ENCODE measurements at places on chromosomes 6 and 20.

GRCh38 chr6:86937219-86938079, at the start of gene HTR1E:
Gene HTR1E, plus strand, starts transcription at chr6:86937528. Its CDS starts 77,807 bp downstream, at chr6:87015335.
- no peak for DNase-seq

- peak; percentile 65 for DNase-seq
These were observed 1.1 kb upstream of the BEND3 start for GRCh38 chr6:107116328-107116892.

GRCh38 chr6:7137335-7138045, 29.7 kb downstream of the RREB1 start:
- peak; percentile 32 for DNase-seq

DNA sequence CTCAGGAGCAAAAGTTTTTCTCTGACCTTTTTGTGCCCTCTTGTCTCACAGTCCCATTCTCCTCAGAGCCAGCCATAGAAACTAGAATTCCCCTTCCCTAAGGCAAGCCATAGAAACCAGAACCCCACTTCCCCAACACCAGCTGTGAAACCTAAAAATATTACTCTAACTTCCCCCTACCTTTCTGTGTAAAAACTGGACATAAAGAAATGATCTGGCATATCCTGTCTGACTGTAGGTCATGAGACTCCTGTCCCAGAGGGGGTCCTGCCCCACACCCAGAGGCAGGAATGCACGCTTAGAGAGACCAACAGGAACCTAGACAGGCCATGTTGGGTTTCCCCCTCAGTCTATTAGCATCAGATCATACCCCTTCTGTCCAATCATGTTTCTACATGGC, 140.6 kb upstream of the SLC22A16 start:
- no peak for DNase-seq

DNA sequence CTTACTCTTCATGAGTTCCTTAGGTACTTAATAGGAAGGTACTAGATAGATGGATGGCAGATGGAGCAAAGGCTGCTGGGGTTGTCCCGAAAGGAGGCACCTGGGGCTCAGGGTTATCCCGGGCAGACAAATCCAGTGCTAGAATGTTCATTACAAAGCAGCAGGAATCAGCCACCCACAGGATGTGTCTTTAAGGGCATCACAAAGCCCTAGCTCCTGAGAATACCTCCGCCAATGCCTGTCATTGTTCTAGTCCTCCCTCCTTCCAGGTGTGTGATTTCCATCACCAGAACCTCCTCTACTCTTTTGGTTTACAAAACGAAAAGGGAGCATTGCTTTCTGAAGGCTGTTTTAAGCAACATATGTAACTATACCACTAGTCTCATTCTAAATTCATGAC, 138.1 kb downstream of the KIF6 start:
- no peak for DNase-seq

DNA sequence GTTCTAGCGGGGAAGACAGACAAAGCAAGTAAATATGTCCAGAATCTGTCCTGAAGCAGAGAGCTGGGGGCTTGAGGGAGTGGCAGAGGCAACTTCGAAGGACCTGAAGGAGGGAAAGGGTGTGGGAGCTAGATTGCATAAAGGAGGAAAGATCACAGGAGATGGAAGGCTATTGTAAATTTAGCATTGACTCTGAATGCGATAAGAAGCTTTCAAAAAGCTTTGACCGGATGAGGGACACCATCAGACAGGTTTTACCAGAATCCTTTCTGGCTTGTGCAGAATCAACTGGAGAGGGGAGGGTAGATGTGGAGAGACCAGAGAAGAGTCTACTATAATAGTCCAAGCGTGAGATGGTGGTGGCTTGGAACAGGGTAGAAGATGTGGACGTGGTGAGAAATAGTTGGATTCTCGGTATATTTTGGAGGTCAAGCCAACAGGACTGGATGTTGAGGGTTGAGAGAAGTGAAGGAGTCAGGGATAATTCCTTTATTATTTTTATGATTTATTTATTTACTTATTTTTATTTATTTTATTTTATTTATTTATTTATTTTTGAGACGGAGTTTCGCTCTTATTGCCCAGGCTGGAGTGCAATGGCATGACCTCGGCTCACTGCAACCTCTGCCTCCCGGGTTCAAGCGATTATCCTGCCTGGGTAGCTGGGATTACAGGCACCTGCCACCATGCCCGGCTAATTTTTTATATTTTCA, 19.9 kb upstream of the RIPOR3 start:
- DNase-seq = no peak

DNA sequence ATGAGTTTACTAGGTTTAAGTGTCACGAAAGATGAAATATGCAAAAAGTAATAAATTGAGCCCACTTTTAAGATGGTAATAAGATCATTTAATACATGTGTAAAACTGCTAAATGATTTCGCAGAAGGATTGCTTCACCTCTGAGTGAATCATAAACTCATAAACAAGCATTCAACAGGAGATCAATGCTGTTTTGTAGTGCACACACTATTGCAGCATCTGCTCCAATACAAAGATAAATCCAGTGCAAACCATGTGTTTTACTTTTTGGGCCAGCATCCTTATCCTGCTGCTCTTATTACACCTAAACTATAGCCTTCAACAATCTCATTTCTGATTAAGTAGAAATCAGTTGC, 400.1 kb downstream of the NKAIN2 start:
- no peak for DNase-seq

DNA sequence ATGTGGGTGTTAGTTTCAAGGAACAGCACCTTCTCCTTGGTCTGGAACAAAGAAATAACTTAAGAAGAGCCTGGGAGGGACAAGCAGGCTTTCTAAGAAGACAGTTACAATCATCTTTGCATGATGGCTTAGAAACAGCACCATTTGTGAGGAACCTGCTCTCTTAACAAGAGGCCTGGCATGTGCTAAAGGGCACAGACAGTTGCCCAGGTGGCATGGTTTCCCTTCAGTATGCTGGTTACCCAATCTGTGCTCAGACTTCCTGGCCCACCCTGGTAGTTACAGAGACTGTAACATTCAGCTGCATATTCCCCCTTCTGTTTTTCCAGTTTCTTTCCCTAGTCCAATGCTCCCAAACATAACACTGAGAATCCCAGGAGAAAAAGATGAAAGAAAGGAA, 84.0 kb downstream of the CHD6 start:
- no peak for DNase-seq

- DNase-seq = no peak
These were observed 75.4 kb downstream of the TMEM244 start for GRCh38 chr6:129785756-129786135.

- no peak for DNase-seq
These were observed 14.0 kb upstream of the SERPINB9 start for GRCh38 chr6:2917065-2917464.

GRCh38 chr6:23145781-23146180, 576.4 kb downstream of the HDGFL1 start:
- DNase-seq = no peak

DNA sequence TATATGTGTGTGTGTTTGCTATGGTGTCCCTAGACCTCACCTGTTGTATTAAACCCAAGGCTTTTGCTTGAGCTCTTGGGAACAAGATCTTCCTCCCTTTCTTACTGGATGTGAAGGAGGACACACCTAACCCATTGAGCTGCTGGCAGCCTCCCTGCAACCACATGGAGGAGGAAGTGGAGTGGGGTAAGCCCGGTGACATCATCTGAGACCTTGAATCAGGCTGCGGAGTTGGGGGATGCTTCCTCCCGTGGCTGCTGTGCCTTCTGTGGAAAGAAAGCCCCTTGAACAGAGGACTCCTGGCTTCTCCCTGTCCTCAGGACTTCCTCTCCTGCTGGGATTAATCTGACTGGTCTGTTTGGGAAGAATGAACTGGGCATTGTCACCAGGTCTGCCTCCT, 3.3 kb downstream of the CST11 start:
- DNase-seq = no peak

- no peak for DNase-seq
These were observed 78.3 kb upstream of the CLDN20 start for GRCh38 chr6:155185544-155185943.

DNA sequence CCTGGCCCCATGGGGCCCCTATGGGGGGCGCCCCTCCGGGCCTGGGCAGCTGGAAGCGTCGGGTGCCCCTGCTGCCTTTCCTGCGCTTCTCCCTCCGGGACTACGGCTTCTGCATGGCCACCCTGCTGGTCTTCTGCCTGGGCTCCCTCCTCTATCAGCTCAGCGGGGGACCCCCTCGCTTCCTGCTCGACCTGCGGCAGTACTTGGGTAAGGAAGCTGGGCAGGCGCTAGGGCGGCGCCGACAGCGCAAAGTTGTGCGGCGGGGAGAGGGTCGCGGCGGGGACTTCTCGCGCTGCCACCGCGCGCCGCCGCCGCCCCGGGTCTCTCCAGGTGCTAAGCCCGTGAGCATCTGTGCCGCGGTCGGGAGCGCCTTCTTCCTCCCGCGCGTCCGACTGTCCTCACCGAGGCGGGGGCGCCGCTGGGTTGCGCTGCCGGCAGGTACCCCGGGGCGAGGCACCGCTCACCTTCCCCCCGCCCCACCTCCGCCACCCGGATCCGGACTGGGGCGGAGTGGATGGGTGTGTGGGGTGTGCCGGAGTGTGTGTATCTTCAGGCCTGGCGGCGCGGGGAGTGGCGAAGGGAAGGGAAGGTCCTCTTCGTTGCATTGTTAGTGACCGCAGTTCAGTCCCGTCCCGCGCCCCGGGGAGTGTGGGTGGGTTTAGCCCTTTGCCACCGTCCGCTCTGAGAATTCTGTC, 788 bp downstream of the UST start:
- DNase-seq = no peak

DNA sequence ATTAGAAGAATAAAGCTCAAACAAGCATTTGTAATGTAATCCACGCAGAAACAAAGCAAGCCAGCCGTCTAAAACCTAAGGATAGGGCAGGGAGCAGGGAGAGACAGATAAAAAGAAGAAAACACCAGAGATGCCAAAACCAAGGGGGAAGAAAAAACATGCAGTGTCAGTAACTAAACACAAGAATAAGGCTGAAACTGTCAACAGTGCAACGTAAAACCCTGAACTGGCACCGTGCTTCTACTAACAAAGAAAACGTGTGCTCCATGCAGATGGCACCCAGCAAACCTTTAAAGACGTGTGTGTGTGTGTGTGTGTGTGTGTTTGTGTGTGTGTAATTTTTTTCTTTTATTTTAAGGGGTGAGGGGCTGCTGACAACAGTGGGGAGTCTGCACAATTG, 88.4 kb upstream of the TAB2 start:
- DNase-seq = no peak

DNA sequence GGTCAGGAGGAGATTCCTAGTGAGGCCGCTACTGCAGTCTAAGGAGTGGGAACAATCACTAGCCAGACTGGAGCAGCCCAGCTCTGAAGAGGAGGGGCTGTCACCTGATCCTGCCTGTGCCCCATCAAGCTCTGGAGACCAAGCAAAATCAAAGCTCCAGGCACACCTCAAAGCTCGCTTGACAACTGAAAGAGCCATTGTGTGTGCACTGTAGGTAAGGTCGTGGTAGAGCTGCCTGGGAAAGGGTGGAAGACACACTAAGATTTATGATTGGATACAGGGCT, 58.2 kb downstream of the CSE1L start:
- no peak for DNase-seq

DNA sequence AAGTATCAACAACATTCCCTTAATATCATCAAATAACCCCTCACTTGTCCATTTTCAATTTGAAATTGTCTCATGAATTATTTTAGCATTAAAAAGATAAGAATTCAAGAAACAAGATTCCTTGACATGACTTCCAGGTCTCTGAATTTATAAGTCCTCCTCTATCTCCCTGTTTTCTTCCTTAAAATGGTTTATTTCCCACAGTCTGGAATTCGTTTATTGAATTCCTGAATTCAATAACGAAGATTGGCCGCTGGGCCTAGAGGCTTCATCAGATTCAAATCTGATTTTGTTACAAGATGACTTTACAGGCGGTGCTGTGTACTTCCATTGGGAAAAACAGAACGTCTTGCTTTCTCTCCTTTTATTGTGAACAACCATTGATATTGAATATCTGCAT, 48.9 kb upstream of the NELFCD start:
- no peak for DNase-seq

GRCh38 chr6:73471686-73472290, 10.3 kb downstream of the MTO1 start:
- no peak for DNase-seq
